ENCODE measurements at places on chromosomes 2 and 18. TPM values are rescaled to one million over a fixed set of nuclear protein-coding genes. Genes with fewer than 3 reads are reported as not detected.

- DNase-seq, result no peak
Measured at GRCh38 chr2:71907503-71907902, 240.2 kb downstream of the CYP26B1 start.

Gene SS18
- 111 TPM for polyA plus RNA-seq

Gene RHBDD1
- 26.5 TPM for polyA plus RNA-seq

DNA sequence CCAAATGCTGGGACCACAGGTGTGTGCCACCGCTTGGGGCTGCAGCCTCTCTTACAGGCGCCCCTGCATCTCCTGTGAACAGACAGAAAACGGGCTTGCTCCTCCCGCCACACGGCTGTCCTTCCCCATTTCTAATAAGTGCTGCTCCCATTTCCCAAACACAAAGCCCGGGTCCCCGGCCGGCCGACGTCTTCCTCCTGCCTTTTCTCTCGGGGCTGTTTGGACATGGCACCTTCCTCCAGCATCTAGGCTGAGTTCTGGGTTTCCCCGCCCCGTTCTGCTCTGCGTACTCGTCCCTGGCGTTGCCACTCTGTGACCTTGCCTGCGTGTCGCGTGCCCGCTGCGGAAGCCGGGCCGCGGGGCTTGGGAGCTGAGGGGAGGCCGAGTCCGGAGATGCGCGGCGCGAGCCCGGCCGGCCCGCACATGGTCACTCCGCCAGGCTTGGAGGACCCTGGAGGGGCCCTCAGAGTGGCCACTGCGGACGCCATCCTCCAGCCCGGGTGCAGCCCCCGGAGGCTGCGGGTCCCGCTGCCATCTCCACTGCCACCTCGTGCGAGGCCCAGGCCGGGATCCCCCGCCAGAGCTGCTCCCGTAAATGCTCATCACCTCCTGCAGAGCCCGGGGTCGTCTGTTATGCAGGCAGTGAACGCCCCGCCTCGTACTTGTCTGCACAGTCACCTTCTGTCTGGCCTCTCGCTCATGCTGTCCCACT is 26.3 kb downstream of the PRELID3A start:
- DNase-seq, result no peak

Gene C2orf66
- 0.84 TPM for polyA plus RNA-seq

DNA sequence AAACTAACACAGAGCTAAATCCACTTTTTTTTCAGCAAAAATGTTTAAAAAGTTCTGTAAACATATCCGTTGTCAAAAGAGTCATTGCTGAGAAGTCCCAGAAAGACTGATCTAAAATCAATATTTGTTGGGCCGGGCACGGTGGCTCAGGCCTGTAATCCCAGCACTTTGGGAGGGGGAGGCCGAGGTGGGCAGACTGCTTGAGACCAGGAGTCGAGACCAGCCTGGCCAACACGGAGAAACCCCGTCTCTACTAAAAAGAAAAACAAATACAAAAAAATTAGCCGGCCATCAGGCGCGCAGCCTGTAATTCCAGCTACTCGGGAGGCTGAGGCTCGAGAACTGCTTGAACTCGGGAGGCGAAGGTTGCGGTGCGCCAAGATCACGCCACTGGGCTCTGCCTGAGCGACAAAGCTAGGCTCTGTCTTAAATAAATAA is 1.4 kb downstream of the OLA1 start:
- DNase-seq, result no peak

Gene AQP12B
- polyA plus RNA-seq, result 0.57 TPM

GRCh38 chr18:23106575-23106974 is 28.7 kb upstream of the CABLES1 start:
- no peak for DNase-seq

Gene TLX2
- 0.13 TPM for polyA plus RNA-seq

Gene CTLA4
- not detected for polyA plus RNA-seq

DNA sequence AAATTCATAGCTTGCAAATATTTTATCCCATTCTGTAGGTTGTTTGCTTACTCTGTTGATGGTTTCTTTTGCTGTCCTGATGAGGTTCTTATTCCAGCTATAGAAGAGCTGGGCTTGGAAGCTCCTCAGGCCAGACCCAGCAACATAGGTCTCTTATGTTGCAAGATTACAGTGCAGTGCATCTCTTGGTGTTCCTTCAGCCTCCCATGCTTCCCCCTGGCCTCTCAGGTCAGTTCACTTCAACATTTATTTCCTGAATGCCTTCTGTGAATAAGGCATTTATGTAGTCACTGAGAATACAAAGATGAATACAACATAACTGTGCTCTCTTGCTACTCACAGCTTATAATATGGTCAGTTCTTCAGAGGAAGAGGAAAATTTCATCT is 179.0 kb upstream of the SLC39A10 start:
- no peak for DNase-seq

- DNase-seq, result no peak
Measured at GRCh38 chr2:74560591-74560990, 6.1 kb downstream of the DOK1 start.

Gene CCDC85A
- 1.8 TPM for polyA plus RNA-seq

Gene SMPD4
- polyA plus RNA-seq, result 69.8 TPM

Gene ANKRD36
- polyA plus RNA-seq, result 13.5 TPM

- no peak for DNase-seq
Measured at GRCh38 chr2:39736640-39737039, 42.4 kb downstream of the THUMPD2 start.

Gene ARL5A
- polyA plus RNA-seq, result 35.2 TPM

Gene VSNL1
- 4.8 TPM for polyA plus RNA-seq

Gene UGT1A5
- not detected for polyA plus RNA-seq

- peak; percentile 77 for DNase-seq
Measured at GRCh38 chr2:176106581-176107539, at the start of gene HOXD11. Gene HOXD11 (plus strand): TSS chr2:176107280. CDS start chr2:176107356, 76 bp downstream.

Gene ADD2
- 7.0 TPM for polyA plus RNA-seq

DNA sequence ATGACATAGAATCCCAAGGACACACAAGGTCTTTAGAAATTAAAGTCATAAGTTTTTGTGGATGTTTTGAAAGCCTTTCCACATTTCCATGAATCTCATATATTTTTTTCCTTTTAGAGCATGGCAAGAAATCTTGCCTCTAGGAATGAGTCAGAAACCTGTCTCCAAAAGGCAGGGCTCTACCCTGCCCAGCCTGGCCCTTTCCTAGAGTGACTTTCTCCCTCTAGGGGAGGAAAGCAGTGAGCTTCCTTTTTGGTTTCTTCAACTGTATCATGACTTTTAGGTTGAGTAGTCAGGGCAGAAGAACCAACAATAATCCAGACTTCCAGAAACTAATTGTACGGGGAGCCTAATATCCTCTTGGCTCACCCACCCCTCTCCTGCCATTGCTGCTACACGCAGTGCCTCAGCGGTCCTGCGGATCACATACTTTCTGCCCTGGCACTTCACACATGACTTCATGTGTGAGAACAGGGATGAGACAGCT is 300.3 kb downstream of the AGPS start:
- DNase-seq, result no peak

DNA sequence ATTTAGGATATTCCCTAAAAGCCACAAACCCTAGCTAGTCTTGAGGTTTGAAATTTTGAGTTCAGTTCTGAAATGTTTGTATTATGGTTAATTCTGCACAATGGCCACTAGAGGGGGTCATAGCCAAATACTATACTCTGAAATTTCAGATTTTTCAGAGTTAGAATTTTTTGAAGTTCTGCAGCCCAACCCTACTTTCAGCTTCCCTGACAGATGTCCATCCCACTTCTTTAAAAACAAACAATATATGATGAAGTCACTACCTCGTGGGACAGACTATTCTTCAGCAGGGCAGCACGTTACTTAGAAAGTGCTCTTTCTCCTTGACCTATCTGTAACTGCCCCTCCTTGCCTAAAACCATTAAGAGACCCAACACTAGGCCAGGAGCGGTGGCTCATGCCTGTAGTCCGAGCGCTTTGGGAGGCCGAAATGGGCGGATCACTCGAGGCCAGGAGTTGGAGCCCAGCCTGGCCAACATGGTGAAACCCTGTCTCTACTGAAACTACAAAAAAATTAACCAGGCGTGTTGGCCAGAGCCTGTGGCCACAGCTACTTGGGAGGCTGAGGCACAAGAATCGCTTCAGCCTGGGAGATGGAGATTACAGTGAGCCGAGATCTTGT is 48.2 kb upstream of the PAPOLG start:
- peak; percentile 23 for DNase-seq

GRCh38 chr18:44246001-44246400 is 434.7 kb upstream of the SETBP1 start:
- DNase-seq, result no peak
